Effector memory CD4-positive, alpha-beta T cell (primary cell): ENCODE measurements at places on chromosomes 3 and 15.

DNA sequence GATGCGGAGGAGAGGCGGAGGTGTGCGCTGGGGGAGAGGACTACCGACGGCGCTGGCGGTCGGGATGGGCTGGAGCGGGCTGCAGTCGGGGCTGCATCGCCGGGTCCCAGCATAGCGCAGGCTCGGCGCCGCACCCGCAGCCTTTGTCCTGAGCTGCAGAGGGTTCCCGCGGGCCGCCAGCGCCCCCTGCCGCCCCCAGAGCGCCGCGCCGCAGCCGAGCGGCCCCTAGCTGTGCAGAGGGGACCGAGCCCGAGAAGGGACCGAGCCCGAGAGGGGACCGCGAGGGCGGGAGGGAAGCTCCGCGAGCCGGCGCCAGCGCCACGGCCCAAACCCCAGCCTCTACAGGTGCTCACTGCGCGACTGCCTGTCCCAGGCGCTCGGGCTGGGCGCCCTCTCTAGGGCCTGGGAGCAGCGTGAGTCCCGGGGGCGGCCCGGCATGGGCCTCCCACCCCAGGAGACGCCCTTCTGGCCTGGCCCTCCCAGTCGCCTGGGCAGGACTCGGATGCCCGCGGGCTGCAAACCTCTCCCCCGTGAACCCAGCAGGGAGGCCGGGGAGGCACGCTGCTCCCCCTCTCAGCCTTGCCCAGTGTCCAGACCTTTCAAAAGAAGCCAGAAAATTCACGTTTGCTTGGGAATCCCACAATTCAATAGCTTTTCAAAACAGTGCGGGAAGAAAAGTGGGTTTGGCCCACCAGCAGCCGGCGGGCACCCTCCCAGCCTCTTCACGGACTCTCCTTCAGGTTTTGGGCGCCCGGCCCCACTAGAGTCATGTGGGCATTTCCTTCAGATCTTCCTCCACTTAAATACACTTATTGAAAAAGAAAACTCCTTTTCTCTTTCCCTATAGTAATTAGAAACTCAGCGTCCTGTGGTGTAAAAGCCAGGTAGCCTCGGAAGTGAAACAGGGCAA, 134.7 kb downstream of the TPRA1 start:
- peaks cover 13% of the 10 kb centered on the region for H3K4me1 ChIP-seq
- no peak overlapping the region for H3K27ac ChIP-seq
- no peak for DNase-seq
- no peak overlapping the region for H3K4me3 ChIP-seq
- H3K27me3 ChIP-seq = peaks cover 41% of the 10 kb centered on the region
- no peaks in the 10 kb centered on the region for H3K36me3 ChIP-seq

DNA sequence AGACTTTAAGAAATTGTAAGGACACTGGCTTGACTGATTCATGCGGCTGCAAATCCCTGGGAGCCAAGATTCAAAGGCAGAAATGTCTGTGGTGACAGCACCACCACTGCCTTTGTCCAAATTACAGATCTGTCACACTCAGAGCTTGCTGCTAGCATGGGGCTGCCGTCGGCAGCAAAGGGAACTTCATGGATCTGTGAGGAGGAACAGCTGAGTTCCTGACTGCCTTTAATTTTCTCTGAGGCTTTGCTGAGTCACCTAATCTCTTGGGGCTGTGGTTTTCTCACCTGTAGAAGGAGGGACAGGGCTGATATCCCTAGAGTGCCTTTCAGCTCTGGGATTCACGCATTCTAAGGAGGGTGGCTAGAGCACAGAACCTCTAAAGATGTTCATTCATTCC, 4.1 kb upstream of the PAK6 start:
- peaks cover 6% of the 10 kb centered on the region for H3K4me1 ChIP-seq
- H3K4me3 ChIP-seq = no peak overlapping the region
- H3K36me3 ChIP-seq = no peaks in the 10 kb centered on the region
- peaks cover 6% of the 10 kb centered on the region for H3K27me3 ChIP-seq

DNA sequence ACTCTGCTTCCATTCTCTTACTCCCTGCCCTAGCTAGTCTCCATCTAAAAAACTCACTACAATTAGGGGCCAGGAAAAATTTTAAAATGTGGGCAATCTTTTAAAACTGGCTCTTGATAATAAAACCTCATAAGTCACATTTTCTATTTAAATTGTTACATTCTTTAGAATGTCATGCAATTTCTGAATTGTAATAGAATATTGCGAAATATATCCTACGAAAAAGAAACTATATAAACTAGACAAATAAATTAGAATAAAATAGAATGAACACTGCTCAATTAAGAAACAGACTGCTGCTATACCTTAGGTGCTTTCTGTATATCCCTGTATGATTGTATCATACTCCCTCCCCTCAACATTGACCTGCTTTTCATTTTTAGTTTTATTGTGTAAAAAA, 826.0 kb downstream of the IGSF11 start:
- no peaks in the 10 kb centered on the region for H3K4me1 ChIP-seq
- H3K36me3 ChIP-seq = no peaks in the 10 kb centered on the region
- H3K27me3 ChIP-seq = no peaks in the 10 kb centered on the region
- no peak overlapping the region for H3K4me3 ChIP-seq

DNA sequence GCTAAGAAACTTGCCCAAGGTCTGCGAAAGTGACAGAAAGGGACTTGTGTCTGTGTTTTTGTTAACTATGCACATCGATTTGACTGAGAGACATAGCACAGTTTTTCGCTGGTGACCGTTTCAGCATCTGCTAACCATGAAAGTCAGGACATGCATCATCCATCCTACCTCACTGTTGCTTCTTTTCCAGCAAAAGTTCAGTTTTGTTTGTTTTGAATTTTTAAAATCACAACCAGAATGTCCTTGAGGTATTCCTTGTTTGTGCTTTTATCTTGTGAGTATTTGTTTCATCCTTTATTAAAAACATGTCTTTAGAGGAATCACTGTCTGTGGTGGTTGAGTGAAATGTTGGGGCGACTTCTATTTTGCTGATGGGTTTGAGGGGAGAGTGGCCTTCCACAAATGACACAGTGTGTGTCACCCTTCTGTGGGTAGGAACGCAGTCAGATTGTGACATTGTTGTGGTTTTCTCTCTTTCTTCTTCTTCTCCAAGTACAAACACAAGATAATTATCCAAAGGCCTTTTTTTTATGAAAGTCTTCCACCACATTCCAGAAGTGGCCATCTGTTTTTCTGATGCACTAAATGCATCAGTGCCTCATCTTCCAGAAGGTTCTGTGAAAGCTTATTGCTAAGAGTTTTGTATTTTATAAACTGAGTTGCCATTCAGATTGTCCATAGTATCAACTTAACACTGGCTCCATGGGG, 214.4 kb upstream of the NR2E3 start:
- DNase-seq = no peak
- no peaks in the 10 kb centered on the region for H3K36me3 ChIP-seq
- no peak overlapping the region for H3K4me3 ChIP-seq
- no peaks in the 10 kb centered on the region for H3K4me1 ChIP-seq
- H3K27ac ChIP-seq = no peak overlapping the region

DNA sequence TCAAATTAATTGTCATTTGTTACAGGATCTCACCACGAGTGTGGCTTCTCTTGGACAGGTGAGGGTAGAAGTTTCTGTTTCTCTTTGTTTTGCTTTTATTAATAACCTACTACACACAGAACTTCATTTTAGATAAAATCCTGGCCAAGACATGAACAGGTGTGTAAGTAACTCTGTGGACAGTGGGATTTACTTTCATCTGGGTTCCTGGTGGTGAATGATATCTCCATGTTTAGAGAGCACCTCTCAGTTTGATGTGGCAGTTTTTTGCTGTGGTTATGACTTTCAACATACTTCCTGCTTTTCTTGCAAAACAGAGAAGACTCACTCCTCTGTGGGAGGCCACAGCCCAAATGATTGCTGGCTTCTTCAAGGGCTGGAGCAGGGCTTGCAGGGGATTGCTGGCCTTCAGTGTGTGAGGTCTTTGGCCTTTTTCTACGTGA, 71.1 kb upstream of the XCR1 start:
- H3K27ac ChIP-seq = peak overlapping the region; percentile 53
- no peaks in the 10 kb centered on the region for H3K27me3 ChIP-seq
- peaks cover 26% of the 10 kb centered on the region for H3K4me1 ChIP-seq
- DNase-seq = peak; percentile 8

DNA sequence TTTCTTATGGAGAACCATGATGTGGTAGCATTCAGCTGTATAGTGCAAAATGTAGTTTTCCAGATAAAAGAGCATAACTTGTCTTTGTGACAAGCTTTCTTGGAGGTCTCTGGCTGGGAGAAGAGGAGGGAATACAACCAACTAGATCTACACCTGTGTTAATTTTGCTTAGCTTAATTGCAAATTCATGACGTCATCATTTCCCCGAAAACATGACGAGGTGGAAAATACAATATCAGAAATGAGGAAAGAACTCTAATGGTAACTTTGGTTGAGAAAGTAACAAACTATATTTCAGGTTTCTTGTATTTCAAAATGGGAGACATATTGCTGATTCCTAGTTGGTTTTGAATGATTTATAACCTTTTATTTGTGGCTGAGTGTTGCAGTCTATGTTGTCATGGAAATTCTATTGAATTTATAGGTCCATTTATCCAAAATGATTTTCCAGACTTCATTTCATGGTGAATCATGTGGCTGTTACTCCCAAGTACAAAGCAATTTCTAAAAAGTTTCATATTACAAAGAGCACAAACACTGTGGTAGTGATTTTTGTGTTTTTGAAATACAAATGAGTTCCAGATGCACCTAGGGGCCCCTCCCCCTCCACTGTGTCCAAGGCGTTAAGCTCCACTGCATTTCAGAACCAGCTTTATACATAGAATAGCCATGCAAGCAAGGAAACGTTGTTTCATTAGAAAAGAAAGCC, 307.2 kb downstream of the FEZF2 start:
- no peaks in the 10 kb centered on the region for H3K4me1 ChIP-seq
- H3K36me3 ChIP-seq = no peaks in the 10 kb centered on the region
- H3K4me3 ChIP-seq = no peak overlapping the region

DNA sequence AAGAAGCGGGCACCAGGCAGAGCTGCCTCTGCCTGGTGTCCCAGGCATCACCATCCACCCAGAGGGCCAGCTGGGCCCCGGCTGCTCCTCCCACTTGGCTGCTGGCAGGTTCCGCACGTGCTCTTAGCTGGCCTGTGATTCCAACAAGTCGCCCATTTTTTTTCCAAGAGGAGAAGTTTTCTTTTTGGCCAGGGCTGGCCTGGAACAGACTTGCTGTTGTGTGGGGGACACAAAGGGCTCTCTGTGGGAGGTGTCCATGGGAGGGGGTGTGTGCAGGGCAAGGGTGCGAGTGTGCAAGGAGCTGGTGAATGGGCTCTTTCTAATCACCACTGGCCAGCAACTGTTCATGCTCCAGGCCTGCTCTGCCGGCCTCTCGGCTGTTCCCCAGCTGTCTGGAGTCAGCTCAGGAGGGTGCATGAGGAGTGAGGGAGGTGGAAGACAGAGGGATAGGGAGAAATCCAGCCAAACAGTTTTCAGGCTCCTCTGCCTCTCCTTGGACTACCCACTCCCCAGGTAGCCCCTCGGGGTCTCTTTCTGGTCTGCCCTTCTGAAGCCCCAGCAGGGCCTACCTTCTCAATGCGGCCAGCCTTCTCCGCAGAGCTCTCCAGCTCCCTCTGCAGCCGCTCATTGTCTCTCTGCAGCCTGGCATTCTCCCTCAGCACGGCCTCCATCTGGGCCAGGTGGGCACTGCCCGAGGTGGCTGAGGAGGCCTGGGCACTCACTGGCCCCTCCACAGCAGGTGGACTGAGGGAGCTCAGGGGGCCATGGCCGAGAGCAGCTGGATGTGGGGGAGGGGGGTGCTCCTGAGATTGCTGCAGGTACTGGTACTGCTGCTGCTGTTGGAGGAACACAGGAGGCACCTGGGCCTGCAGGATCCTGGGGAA, 7.1 kb downstream of the AMOTL2 start:
- H3K4me3 ChIP-seq = no peak overlapping the region
- peaks cover 23% of the 10 kb centered on the region for H3K4me1 ChIP-seq
- no peaks in the 10 kb centered on the region for H3K36me3 ChIP-seq

GRCh38 chr3:33458446-33458845, 18.2 kb upstream of the UBP1 start:
- no peak overlapping the region for H3K4me3 ChIP-seq
- no peak for DNase-seq
- H3K27ac ChIP-seq = no peak overlapping the region
- H3K4me1 ChIP-seq = no peaks in the 10 kb centered on the region

GRCh38 chr15:80564056-80564455, 131.1 kb upstream of the ABHD17C start:
- H3K4me3 ChIP-seq = no peak overlapping the region
- H3K36me3 ChIP-seq = no peaks in the 10 kb centered on the region
- H3K27ac ChIP-seq = no peak overlapping the region
- H3K27me3 ChIP-seq = peaks cover 4% of the 10 kb centered on the region
- DNase-seq = no peak

- no peak overlapping the region for H3K4me3 ChIP-seq
- no peaks in the 10 kb centered on the region for H3K4me1 ChIP-seq
- H3K27me3 ChIP-seq = no peaks in the 10 kb centered on the region
Measured at GRCh38 chr3:18703798-18704197, 278.7 kb upstream of the SATB1 start.

DNA sequence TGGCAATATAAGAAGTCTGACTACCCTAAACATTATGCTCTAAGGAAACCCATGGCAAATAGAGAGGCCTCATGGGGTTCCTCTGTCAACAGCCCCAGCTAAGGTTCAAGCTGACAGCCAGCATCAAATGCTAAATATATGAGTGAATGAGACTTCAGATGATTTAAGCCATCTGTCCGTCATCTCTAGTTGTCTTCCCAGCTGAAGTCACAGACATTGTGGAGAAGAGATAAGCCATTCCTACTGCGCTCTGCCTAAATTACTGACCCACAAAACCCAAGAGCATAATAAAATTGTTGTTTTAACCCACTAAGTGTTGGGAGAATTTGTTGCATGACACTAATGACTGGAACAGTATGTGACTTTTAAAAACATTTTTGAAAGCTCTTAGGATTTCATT, 87.3 kb upstream of the IGSF10 start:
- no peak overlapping the region for H3K4me3 ChIP-seq
- H3K36me3 ChIP-seq = no peaks in the 10 kb centered on the region
- no peak for DNase-seq
- H3K27ac ChIP-seq = no peak overlapping the region
- H3K4me1 ChIP-seq = no peaks in the 10 kb centered on the region

GRCh38 chr3:108489776-108490175, 20.6 kb downstream of the MYH15 start:
- no peak overlapping the region for H3K27ac ChIP-seq
- no peak for DNase-seq
- H3K4me3 ChIP-seq = no peak overlapping the region

DNA sequence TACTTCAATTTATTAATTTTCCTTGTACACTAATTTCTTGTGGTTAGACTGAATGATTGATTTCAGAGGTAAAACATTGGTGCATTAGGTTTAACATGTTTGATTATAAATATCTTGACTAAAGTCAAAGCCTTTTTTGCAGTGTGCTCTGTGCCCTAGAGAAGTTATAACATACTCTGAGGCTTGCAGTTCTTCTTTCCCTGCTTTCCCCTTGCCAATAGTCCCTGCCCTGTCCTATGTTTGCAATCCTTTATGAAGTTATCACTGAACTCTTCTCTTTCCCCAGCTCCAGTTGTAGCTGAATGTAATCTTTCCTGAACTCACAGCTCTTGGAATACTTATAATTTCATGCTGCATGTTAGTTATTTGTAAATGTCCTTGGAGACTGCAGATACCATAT, 35.6 kb downstream of the USP3 start:
- peaks cover 10% of the 10 kb centered on the region for H3K4me1 ChIP-seq
- peaks cover 17% of the 10 kb centered on the region for H3K36me3 ChIP-seq
- no peak for DNase-seq
- H3K27ac ChIP-seq = no peak overlapping the region
- no peaks in the 10 kb centered on the region for H3K27me3 ChIP-seq

GRCh38 chr3:188244395-188244861, 90.5 kb downstream of the LPP start:
- H3K27ac ChIP-seq = no peak overlapping the region
- H3K4me3 ChIP-seq = no peak overlapping the region
- H3K4me1 ChIP-seq = no peaks in the 10 kb centered on the region
- no peaks in the 10 kb centered on the region for H3K36me3 ChIP-seq
- no peak for DNase-seq
